Stimulated activated CD8-positive, alpha-beta memory T cell treated with anti-CD3 and anti-CD28 coated beads, Interleukin-4, amount 100 ng/mL, for 1 hour (primary cell): ENCODE measurements at places on chromosomes 16 and 17.

- no peak for DNase-seq
Measured at GRCh38 chr16:19524356-19524615, 544 bp downstream of the CCP110 start.

DNA sequence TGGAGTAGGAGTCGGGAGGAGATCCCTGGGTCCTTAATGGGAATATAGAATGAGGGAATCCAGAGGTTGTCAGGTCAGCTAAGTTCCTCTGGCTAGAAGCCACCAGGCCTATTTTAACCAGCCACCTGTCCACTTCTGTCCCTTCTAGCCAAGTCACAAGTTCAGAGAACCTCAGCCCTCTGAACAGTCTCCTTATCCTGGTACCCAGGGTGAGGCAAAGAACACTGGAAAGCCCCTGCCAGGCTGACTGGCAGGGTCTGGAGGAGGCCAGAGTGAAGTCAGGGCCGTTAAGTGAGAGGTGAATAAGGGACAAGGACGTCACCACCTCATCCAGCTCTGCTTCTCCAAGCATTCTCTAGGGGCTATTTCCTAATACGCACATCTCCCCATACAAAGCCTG lies 2.7 kb downstream of the CTDNEP1 start:
- DNase-seq = no peak

GRCh38 chr16:4775005-4775404 lies 8.0 kb upstream of the ZNF500 start:
- no peak for DNase-seq

- no peak for DNase-seq
Measured at GRCh38 chr17:12536021-12536420, 129.7 kb upstream of the MYOCD start.

GRCh38 chr17:16873174-16874035 lies 98.5 kb downstream of the TNFRSF13B start:
- DNase-seq = no peak

- DNase-seq = no peak
Measured at GRCh38 chr17:44584443-44584842, 27.2 kb downstream of the FZD2 start.

GRCh38 chr17:78937561-78937960 lies 12.4 kb upstream of the TIMP2 start:
- DNase-seq = no peak

- no peak for DNase-seq
Measured at GRCh38 chr17:40531051-40531991, 29.9 kb upstream of the TNS4 start.

DNA sequence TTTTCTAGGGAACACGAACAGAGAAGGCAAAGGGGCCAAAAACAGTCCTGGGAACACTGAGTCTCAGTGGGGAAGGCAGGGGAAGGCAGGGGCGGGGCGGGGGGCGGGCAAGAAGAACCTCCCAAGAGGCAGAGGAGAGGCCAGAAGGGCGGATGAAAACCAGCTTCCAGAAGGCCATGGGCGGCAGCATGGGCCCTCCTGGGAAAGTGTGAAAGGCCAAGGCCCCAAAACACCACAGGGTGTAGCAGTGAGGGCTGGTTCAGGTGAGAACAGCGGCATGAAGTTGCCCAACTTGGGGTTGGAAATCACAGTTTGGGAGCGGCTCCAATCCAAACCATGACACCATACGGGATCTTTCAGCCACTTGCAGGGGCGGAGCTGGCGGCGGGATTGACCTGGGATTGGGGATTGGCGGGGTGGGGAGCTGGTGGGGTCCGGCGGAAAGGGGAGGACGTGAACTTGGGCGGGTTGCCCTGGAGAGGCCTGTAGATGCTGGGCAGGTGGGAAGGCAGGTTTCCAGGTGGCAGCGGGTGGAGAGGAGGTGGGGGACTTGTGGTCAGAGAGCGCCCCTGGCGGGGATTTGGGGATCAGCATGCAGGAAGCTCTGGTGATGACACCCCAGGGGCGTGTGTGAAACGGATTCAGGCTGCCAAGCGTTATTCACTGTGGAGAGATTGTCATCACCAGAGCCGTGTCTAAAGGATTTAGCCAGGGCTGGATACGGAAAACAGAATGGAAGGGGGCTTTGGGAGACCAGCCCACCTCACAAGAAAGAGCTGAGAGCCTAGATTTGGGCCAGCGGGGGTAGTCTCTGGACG lies 80.9 kb downstream of the ARHGAP23 start:
- DNase-seq = peak; percentile 11

GRCh38 chr16:86419518-86419917 lies 90.8 kb upstream of the FOXF1 start:
- no peak for DNase-seq

DNA sequence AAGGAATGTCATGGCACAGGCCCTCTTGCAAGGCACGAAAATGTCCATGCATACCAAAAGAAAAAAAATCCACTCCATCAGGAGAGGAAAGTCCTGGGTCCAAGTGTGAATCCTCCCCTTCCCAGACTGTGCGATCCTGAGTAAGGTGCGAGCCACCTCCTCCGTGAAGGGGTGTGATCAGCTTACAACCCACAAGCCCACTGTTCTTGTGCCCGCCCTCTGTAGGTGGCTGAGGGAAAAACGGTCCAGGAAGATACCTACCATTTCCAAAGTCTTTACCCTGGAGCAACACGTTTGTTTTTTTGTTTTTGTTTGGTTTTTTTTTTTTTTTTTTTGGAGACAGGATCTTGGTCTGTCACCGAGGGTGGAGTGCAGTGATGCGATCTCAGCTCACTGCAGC lies 116.5 kb downstream of the ZNF423 start:
- no peak for DNase-seq

GRCh38 chr16:85235991-85236817 lies 123.9 kb upstream of the CIBAR2 start:
- no peak for DNase-seq

DNA sequence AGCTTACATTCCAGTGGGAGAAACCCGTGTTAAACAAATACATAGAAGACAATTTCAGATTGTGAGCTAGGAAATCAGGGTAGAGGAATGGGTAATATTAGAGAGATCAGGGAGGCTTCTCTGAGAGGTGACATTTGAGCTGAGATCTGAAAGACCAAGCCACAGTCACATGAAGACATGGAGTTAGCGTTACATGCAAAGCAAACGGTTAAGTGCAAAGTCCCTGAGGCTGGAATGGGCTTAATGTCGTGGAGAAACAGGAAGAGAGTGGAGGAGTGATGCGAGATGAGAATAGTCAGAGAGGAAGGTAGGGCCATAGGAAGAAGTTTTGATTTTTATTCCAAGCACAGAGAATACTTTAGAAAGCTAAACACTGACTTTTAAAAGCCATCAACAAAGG lies 246.1 kb downstream of the IRX3 start:
- DNase-seq = no peak

- no peak for DNase-seq
Measured at GRCh38 chr16:56357241-56357764, 68.0 kb downstream of the AMFR start.

DNA sequence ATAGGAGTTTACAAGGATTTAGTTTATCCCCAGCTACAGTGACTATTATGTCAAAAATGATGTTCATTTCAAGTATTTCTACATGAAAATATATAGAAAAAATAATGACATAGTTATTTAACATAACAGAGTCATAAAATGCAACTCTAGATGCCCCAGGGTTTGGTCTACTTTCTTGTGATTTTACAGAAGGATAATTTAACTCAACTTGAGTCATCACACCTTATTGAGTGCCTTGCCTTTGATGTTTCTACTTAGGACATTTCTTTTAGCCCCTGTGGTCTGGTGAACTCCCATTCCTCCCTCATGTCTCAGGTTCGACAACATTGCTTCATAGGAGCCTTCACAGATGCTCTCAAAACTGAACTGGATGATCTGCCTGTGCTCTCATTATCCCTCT lies 2.0 kb downstream of the KRT20 start:
- DNase-seq = no peak

DNA sequence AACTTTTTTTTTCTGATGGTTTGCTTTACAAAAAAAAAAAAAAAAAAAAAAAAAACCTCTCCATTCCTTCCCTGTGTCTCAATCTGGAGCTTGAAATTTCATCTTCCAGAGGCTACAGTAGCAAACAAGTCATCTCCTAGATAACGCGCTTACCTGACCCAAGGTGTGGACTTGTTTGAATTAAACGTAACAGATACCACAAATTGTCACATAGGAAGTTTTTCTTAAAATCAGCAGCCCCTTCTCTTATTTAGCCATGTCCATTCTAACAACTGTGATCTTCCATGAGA lies 2.0 kb downstream of the STAT5B start:
- no peak for DNase-seq

- no peak for DNase-seq
Measured at GRCh38 chr16:64440005-64440404, 681.9 kb downstream of the CDH11 start.

- DNase-seq = no peak
Measured at GRCh38 chr17:55366020-55366481, 55.6 kb downstream of the MMD start.

- DNase-seq = no peak
Measured at GRCh38 chr16:80084614-80085013, 456.2 kb upstream of the DYNLRB2 start.

- DNase-seq = no peak
Measured at GRCh38 chr17:76095943-76096342, 7.6 kb downstream of the EXOC7 start.

DNA sequence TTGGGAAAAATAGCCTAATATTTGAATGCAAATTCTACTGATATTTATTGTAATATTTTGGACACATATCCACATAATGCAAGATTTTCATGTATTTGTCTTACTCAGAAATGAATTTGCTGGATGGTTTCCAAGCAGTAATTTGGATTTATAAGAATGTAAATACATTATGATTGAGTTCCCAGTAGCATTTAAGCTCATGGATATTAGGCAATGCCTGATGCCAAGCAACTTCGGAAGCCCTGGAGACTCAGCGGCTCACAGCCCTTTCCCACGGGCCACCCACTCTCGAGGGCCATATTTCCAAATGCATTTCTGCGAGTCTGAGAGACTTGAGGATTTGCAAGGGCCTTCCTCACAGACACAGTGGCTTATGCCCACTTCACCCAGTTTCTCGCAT lies 62.1 kb upstream of the MYOCD start:
- DNase-seq = no peak

DNA sequence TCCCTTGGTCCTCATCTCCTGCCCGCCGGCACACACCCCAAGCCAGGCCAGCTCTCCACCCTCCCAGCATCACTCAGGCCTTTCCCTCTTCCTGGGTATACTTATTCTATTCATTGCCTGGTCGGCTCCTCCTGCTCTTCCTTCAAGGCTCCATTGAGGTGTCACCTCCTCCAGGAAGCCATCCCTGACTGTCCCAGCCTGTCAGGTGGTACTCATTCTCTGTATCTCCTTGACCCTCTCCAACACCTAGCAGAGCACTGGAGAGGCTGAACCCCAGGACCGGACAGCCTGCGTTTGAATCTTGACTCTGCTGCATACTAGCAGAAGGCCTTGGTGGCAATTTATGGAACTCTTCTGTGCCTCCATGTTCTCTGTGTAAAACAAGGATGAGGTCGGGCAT lies 428 bp upstream of the TNFRSF13B start:
- DNase-seq = no peak

DNA sequence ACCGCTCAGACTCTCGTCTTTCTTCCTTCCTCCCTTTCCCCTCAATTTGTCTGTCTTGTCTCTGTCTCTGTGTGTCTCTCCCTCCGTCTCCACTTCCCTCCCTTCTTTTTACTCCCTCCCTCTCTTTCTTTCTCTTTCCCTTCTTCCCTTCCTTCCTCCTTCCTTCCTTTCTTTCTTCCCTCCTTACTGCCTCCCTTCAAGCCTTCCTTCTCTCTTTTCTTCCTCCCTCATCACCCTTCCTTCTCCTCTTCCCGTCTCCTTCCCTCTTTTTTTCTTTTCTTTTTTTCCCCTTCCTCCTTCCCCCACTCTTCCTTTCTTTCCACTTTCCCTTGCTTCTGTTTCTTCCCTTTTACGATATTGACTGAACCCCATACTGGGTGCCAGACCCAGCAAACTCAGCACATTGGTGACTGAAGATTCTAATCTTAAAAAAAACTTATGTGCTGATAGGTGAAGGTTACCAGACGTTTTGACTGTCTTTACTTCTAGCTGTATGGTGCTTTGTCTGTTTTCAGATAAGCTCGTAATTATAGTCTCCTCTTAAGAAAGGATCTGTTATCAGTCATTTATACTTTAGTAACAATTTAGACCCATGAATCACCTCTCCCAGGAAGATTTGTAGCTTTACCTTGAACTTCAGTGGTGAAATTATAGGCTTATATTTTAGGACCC lies 481 bp upstream of the BRD7 start:
- no peak for DNase-seq

DNA sequence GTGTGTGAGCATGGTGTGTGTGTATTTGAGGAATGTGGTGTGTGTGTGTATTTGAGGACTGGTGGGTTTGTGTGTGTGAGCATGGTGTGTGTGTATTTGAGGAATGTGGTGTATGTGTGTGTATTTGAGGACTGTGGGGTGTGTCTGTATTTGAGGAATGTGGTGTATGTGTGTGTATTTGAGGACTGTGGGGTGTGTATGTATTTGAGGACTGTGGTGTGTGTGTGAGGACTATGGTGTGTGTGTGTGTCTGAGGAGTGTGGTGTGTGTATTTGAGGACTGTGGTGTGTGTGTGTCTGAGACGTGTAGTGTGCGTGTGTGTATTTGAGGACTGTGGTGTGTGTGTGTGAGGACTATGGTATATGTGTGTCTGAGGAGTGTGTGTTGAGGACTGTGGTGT lies 18.0 kb upstream of the CACNG1 start:
- no peak for DNase-seq

- no peak for DNase-seq
Measured at GRCh38 chr17:73052923-73053322, 39.6 kb downstream of the SLC39A11 start.

DNA sequence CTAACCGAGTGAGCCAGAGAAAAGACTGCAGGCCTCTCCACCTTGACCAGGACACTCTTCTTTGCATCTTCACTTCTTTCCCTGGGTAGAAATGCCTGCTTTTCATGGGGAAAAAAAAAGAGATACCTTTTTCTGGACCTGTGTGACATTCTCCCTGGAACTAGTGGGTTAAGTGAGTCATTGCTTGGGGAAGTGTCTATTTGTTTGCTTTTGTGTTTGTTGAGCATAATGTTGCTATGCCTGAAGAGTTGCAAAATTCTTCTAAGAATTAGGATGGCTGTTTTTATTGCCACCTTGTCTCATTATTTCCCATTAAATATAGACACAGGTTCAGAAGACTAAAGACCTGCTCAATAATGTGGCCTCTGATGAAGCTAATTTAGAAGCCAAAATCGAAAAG lies 18.8 kb downstream of the CLUAP1 start:
- DNase-seq = no peak

- DNase-seq = no peak
Measured at GRCh38 chr17:68595496-68595895, 5.7 kb downstream of the FAM20A start.

DNA sequence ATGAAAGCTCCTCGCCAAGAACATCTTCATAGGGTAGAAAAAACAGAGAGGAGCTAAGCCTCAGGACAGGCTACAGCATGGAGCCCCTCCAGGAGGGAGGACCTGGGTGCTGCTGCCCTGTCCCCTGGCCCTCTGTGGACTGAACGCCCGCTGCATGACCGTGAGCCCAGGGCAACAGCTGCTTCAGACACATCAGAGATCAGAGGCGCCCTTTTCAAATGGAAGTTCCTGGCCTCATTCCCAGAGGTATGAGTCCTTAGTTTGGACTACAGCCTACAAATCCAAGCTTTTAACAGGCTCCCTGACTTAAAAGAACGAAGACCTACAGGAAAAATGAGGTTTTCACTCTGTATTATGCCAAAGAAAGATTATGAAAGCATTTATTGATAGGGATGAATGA lies 48.5 kb downstream of the ZNF18 start:
- no peak for DNase-seq

- no peak for DNase-seq
Measured at GRCh38 chr16:89104930-89105571, 11.4 kb downstream of the ACSF3 start.
